ENCODE measurements at places on chromosomes 5 and 9.

- peak; percentile 61 for DNase-seq
Observed at GRCh38 chr5:37738057-37738691, 101.7 kb downstream of the GDNF start.

- DNase-seq: peak; percentile 34
Observed at GRCh38 chr9:12884736-12885395, 110.0 kb downstream of the LURAP1L start.

GRCh38 chr5:110306650-110307049 is 419.8 kb downstream of the TMEM232 start:
- DNase-seq: no peak

- no peak for DNase-seq
Observed at GRCh38 chr9:79768194-79768593, 196.4 kb downstream of the TLE4 start.

GRCh38 chr5:52376592-52376991 is 411.1 kb upstream of the ITGA1 start:
- no peak for DNase-seq

- DNase-seq: no peak
Observed at GRCh38 chr5:53425687-53426511, 54.5 kb upstream of the FST start.

GRCh38 chr5:134463991-134464760 is 52.5 kb upstream of the CDKN2AIPNL start:
- DNase-seq: no peak

GRCh38 chr9:77534376-77535057 is 113.6 kb downstream of the GNA14 start:
- DNase-seq: no peak

- DNase-seq: peak; percentile 10
Observed at GRCh38 chr5:157820593-157821252, 38.2 kb downstream of the CLINT1 start.

GRCh38 chr9:114549697-114550330 is 37.8 kb upstream of the ATP6V1G1 start:
- no peak for DNase-seq

- DNase-seq: no peak
Observed at GRCh38 chr5:135713161-135713915, 121.1 kb upstream of the SLC25A48 start.

- peak; percentile 49 for DNase-seq
Observed at GRCh38 chr5:135821061-135821801, 13.2 kb upstream of the SLC25A48 start.

- no peak for DNase-seq
Observed at GRCh38 chr5:124735169-124735858, 11.1 kb downstream of the ZNF608 start.

DNA sequence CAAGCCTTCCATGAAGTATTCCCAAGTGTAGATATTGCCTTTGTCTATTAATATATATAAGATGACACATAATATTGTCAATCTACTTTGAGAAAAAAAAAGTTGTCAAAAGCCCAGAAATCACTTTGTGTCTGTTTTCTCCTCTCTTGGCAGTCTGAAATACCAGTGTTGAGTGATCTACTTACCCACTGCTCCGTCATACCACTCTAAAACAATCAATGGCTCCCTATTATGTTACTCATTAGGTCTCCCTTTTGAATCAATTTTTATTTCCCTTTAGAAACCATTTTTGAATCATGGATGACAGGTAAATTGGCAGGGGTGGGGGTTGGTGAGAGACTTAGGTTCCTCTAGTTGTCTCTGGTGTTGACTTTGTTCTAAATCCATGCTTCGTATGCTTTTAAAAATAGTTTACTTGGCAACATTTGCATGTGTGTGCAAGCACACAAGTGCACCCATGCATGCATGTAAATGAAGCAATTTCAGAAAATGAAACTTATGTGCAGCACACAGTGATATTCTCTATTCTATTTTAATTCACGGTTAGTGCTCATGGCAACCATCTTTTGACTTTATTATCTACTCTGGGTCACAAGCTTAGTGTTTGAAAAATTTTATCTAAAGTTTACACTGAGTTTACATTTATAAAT is 378.9 kb downstream of the RAB3C start:
- no peak for DNase-seq

DNA sequence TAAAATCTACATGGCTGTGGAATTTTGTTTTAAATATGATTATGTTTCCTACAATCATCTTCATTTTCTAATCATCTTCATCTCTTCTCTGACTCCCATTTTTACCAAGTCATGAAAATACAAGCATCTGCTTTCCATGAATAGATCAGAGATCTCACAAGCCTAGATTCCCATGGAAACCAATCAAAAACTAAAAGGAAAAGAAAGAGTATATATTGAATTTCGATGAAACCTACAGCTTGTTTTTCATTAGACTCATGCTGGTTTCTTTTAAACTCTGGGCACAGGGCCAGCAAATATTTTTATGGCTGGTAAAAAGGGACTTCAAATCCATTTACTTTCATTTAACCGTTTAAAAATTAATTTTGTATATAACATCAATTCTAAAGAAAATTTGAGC is 51.2 kb downstream of the INVS start:
- DNase-seq: peak; percentile 57

DNA sequence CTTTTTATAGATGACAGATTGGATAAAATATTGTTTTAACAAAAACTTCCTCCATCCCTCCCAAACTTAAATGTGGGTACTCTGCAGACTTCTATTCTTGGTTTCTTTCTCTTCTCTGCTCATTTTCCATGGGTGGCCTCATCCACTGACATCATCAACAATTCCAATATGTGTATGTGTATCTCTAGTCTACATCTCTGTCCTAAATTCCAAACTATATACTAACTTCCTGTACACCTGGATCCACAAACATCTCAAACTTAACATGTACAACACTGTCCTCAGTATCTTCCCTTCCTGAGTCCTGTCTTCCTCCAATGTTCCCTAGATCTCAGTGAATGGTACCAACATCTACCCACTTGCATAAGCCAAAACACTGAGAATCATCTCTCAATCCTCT is 28.5 kb upstream of the CDK5RAP2 start:
- no peak for DNase-seq

- no peak for DNase-seq
Observed at GRCh38 chr5:143052967-143053682, 282.9 kb downstream of the ARHGAP26 start.

- no peak for DNase-seq
Observed at GRCh38 chr5:1432296-1432695, 12.9 kb downstream of the SLC6A3 start.

DNA sequence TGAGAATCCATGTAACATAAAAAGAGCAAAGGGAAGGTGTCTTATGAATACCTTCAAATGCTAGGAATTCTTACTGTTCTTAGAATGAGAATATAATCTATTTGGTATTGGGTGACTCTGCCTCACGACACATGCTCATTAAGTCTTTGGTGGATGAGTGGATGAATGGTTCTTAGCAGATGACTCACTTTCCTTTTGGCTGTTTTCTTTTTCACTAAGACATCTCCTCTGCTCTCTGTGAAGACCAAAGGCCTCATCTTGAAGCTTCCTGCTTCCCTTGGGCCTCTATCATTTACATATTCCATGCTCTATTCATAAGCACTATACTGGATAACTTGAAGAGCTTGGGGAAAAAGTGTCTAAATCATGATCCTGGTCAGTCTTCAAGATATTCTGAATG is 468.1 kb downstream of the SPATA31D1 start:
- DNase-seq: no peak

GRCh38 chr5:86565197-86565789 is 52.4 kb upstream of the COX7C start:
- DNase-seq: no peak

DNA sequence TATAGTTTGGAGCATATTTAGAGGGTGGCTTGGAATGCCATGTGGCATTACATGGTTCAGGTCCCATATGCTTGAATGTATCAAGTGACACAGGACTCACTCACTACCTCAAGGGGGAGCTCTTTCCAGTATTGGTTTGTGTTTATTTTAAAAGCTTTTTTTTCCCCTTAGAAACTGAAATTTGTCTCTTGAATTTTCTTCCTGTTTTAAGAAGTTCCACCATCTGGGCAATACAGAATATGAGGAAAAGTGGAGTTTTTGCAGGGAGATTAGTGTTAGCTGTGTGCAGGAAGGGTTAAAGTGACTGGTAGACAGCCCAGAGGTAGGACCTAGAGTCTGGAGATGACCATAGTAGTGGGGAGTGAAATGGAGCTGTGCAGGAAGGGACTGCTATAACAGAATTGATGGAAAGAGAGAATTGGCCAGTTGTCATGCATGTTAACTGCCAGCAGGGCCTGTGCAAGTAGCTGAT is 36.6 kb downstream of the CTNNA1 start:
- DNase-seq: peak; percentile 4

DNA sequence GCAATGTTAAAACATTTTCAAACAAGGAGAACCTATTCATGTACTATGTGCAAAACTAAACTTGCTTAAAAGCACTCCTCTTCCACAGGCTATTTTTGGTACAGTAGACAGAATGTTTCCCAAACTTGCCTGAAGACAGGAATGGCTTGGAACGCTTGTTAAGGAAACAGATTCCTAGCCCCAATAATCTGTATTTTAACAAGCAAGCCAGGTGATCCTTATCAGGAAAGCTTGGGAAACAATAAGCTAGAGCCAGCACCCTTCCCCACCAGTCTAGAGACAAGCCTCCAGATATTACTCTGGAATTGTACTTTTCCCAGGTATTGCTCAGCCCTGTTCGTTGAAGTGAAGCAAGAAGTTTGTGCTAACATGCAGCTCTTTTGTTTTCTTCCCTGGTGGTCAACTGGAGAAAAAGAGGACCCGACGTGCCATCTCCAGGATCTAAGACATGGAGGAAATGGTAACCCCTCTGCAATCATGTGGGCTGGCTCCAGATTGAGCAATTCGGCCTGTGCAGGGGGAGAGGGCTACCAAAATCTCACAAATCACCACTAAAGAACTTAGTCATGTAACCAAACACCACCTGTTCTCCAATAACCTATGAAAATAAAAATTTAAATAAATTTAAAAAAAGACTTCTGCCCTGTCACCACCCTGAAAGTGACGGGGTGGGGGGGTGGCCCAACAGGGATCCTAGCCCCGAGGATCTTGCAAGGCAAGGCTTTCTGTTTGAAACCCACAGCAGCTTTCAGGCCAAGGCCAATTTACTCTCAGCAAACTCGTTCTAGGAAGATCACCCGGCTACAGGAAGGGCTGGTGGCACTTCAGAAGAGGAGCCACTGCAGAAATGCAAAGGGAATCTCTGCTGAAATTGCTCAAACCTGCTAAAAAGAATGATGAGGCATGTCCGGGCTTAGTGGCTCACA is 48.6 kb downstream of the SHB start:
- DNase-seq: no peak

- no peak for DNase-seq
Observed at GRCh38 chr5:73233053-73233460, 60.1 kb downstream of the TMEM174 start.

DNA sequence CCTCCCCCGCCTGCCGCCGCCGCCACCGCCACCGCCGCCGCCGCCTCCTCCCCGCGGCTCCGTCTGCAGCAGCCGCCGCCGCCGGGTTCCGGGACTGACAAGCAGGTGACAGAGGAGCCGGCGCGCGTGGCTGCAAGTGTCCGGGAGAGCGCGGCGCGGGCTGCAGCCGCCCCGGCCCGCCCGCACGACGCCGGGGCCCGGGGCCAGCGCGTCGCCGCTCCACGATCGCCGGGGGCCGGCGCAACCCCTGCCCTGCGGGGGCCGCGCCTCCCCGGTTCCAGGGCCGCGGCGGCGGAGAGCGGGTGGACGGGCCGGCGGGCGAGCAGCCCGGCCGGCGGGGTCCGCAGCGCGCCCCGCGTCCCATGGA is 343 bp downstream of the LMX1B start:
- peak; percentile 8 for DNase-seq

GRCh38 chr5:26610577-26610976 is 427.8 kb downstream of the CDH9 start:
- DNase-seq: no peak

DNA sequence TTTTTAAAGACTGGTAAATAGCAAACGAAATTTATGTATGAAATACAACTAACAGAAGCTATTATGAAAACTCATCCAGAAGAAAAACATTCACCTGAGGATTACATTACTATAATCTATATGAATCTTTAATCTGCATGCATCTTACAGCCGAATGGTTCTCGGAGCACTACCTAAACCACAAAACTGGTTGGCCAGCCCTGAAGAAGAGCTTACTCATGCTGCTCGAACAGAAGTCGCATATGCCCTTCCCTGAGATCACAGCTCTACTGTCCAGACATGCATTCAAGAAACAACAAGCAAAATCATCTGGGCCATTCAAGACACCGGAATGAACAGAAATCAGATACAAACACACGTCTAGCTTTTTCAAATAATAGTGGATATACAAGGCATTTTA is 931.0 kb upstream of the DMAC1 start:
- no peak for DNase-seq

DNA sequence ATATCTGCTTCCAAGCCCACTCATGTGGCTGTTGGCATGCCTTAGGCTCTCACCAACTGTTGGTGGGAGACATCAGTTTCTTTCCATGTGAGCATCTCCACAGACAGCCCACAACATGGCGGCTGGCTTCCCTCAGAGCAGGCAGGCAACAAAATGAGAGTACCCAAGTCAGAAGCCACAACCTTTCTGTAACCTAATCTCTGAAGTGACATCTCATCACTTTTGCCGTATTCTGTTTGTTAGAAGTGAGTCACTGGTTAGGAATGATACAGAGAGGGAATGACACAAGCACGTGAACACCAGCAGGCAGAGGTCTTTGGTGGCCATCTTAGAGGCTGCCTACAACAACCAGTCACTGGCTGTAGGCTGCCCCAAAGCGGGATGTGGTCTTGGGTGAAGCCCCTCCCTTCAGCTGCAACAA is 88.6 kb upstream of the RASGRF2 start:
- no peak for DNase-seq

GRCh38 chr5:154319736-154320135 is 126.1 kb upstream of the SAP30L start:
- no peak for DNase-seq

DNA sequence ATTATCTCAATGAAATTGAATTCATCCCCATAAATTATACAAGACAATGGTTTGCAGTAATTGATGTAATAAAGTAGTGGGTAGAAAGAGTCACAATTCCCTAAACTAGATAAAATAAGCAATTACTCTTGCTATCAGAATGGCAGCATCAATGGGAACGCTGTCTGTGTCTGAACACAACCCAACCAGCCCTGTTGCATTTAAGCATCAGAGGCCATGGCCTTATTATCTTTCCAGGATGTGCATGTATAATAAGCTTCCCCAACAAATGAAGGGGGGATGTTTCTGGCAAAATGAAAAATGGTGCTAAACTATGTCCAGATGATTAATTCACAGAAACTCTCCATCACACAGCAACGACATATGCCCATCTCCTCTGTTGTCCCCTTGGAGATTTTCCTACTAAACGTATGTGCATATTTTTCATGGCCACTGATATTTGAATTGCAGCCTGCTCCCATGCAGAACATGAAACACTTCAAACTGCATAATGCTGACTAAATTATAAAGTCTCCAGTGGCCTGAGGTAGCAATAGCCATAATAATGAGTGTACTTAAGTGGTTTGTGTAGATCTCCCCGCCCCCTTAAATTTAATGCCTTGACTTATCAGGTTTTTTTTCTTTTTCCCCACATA is 306.9 kb upstream of the ADAMTS16 start:
- no peak for DNase-seq

Data from NCI-H1105 treated with DMSO at 0.1 percent for 48 hours (cell line).